ENCODE measurements at places on chromosomes 1 and 21. TPM values are rescaled to one million over a fixed set of nuclear protein-coding genes. Genes with fewer than 3 reads are reported as not detected.

GRCh38 chr1:41241354-41241748, 755 bp downstream of the SCMH1 start:
- peak overlapping the region; percentile 67 for H3K4me3 ChIP-seq
- H3K4me1 ChIP-seq = peaks cover 42% of the 10 kb centered on the region
- H3K27ac ChIP-seq = peak overlapping the region; percentile 64
- H3K36me3 ChIP-seq = no peaks in the 10 kb centered on the region

Gene LRRC3
- 4.2 TPM for total RNA-seq

Gene AMY2B
- total RNA-seq = 1.2 TPM

DNA sequence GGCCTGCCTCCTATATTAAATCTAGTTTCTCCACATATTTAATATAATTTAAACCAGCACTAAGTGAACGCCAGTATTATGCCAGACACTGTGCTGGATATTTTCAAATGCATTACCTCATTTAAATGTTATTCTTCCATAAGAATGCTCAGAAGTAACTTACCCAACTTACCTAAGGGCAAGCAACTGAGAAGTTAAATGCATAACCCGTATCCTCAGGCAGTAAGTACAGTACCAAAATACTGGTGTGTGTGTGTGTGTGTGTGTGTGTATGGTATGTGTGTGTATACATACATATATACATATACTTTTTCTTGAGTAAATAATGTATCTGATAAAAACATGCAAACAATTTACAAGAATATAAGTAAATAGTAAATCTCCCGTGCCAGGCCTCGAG, 9.0 kb upstream of the TRIM45 start:
- H3K27me3 ChIP-seq = peaks cover 15% of the 10 kb centered on the region
- no peaks in the 10 kb centered on the region for H3K4me1 ChIP-seq
- H3K27ac ChIP-seq = no peak overlapping the region
- H3K4me3 ChIP-seq = no peak overlapping the region
- no peaks in the 10 kb centered on the region for H3K36me3 ChIP-seq

GRCh38 chr1:104699433-104699832, 949.7 kb downstream of the AMY1C start:
- H3K4me1 ChIP-seq = no peaks in the 10 kb centered on the region
- H3K36me3 ChIP-seq = no peaks in the 10 kb centered on the region
- H3K4me3 ChIP-seq = no peak overlapping the region
- DNase-seq = no peak

DNA sequence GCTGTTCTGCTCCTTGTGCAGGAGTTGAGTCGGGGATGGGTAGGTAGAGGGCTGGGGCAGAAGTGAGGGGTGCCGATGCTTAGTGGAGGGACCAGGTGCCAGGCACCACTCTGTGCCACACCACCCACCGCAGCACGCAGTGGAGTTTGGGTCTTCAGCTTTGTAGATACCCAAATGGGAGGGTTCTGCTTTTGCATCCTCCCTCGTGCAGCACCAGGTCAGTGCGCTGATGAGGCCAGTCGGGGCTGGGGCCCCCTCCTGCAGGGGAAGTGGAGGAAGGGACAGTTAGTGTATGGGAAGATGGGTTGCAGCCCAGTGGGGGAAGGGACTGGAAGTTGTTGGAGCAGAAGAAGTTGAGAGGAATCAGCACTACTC, 244.0 kb downstream of the RHOU start:
- H3K27me3 ChIP-seq = no peaks in the 10 kb centered on the region
- no peak overlapping the region for H3K27ac ChIP-seq
- H3K36me3 ChIP-seq = no peaks in the 10 kb centered on the region
- no peaks in the 10 kb centered on the region for H3K4me1 ChIP-seq

Gene SPRR1A
- total RNA-seq = not detected

GRCh38 chr1:94327001-94327690, 89.8 kb upstream of the ARHGAP29 start:
- H3K27me3 ChIP-seq = no peaks in the 10 kb centered on the region
- no peak overlapping the region for H3K4me3 ChIP-seq
- peak; percentile 93 for DNase-seq

Gene NMNAT2
- 0.38 TPM for total RNA-seq

Gene RHBDL2
- total RNA-seq = 1.4 TPM
